ENCODE measurements at places on chromosomes 3 and 15. TPM values are rescaled to one million over a fixed set of nuclear protein-coding genes. Genes with fewer than 3 reads are reported as not detected.
A peak's percentile ranks its signal among the peaks of the same experiment; 100 is the strongest.

GRCh38 chr15:94322141-94322540 lies 90.8 kb downstream of the MCTP2 start:
- no peak for DNase-seq

DNA sequence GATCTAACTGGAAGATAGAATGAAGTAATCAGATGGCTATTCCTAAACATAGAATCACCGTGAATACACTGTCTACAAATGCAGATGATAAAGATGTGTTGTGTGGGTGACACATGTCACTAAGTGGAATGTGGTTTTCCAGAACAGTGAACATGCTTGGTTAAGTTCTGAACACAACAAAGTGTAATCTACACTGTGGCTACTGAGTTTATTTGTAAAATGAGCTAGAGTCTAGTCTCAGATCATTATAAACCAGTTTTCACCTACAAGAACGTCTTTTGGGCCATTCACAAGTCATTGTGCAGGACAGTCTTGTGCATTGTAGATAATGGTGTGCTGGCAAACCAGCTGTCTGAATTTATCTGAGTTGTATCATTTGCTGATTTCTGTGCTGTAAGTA lies 35.3 kb downstream of the OXNAD1 start:
- no peak for DNase-seq

- DNase-seq = no peak
These were observed 56.3 kb downstream of the PPP2R3A start for GRCh38 chr3:136021803-136022202.

DNA sequence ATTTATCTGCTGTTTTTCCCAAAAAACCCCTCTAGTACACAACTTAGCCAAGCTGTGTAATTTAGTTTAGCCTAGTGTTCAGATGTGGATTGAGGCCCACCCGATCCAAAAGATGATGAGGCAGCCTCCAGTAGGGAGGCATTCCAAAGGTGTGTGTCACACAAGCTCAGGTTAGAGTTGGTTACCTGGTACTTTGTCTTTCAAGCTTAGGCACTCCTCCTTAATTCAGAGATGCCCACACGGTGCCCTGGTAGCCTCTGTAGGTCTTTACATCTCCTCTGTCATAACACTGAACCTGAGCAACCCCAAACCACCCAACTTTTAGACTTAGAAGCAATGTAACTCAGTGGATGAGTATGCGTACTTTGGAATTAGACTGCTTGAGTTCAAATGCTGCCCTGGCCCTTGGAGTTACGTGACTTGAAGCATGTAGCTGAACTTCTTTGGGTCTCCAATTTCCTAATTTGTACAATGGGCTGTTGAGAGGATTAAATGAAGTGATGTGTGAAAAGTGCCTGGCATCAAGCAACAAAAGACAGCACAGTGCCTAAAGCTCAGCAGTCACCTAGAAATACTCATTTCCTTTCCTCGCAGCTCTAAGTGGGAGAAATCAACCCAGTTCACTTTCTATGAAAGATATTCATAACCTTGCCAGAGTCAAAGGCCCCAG lies 284.6 kb upstream of the RARB start:
- no peak for DNase-seq

- DNase-seq = no peak
These were observed 4.2 kb upstream of the RPL29 start for GRCh38 chr3:51999846-52000245.

DNA sequence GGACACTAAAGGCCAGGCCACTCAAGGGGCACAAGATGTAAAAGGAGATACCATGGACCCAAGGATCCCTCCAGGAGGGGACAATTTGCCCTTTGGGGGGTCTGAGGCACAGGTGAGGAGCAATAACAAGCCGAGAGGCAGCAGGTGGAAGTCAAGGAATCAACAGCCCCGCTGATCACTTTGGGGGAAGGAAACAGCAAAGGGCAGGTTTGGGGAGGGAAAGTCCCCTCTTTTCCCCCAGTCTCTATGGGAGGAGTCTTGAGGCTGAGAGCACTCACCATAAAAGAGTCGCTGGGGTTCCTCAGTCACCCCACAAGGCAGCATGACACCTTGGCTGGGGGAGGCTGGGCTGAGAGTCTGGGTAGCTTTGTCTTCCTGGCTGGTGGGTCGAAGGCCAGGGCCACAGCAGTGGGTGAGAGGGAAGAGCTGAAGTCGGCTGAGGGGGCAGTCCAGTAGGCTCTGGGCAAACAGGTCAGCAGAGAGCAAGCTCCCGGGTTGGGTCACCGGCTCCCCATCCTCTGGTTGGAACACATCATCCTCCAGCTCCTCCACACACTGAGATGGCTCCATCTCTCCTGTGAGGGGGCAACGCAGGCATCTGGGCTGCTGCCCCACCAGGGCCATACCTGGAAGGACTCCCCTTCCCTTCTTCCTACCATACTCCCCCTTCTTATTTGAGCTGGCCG lies 3.0 kb downstream of the BMF start:
- DNase-seq = no peak

- no peak for DNase-seq
These were observed 388.2 kb downstream of the LPP start for GRCh38 chr3:188542196-188542595.

DNA sequence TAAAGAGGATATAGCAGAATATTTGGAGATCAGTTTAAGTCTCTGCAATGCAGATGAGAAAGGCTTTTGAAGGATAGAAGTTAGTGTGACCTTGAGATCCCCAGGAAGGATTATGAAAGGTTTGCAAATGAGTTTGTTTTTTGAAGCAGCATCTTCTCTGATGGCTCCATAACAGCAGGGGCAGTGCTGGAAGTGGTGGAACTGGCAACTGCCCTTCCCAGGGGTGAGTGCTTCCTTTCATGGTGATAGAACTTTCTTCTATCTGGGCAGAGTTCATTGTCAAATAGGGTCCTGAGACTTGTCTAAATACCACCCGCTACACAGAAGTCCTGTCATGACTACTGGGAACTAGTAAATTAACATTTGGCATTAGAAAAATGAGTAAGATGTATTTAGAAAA lies 314.2 kb upstream of the MCTP2 start:
- no peak for DNase-seq

DNA sequence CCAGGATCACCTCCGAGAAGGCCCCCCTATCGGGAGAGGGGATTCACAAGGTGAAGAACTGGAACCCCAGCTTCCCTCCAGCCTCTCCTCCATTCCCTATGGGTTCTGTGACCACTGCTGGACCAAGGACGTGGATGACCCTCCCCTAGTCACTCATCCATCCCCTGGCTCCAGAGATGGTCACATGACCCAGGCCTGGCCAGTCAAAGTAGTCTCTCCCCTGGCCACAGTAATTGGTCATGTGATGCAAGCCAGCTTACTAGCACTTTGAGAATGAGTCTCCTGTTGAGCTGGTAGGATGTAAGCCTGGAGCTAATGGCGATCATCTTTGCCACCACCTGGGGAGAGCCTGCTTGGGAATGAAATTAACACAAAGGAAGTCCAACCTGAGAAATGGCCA lies 3.9 kb downstream of the CAMK1 start:
- DNase-seq = no peak

The IVD gene
- 95.2 TPM for total RNA-seq

- DNase-seq = no peak
These were observed 262.6 kb upstream of the ZNF385D start for GRCh38 chr3:22013641-22014040.

- no peak for DNase-seq
These were observed 21.0 kb downstream of the TMEM43 start for GRCh38 chr3:14145670-14146380.

- DNase-seq = peak; percentile 84
These were observed 53.2 kb downstream of the LHFPL4 start for GRCh38 chr3:9500108-9501050.

The CD96 gene
- total RNA-seq = 379 TPM

GRCh38 chr15:39976291-39977274 lies 42.7 kb downstream of the EIF2AK4 start:
- DNase-seq = no peak

The GOLGA6B gene
- not detected for total RNA-seq
